Right atrium auricular region (tissue), 2 donors: ENCODE measurements at places on chromosomes 7 and 10.

GRCh38 chr10:14917827-14918226 is 36.1 kb downstream of the DCLRE1C start:
- DNase-seq, result no peak

GRCh38 chr7:158458716-158459282 is 128.8 kb downstream of the PTPRN2 start:
- DNase-seq, result no peak

- DNase-seq, result no peak
Measured at GRCh38 chr7:126792521-126792920, 460.2 kb downstream of the GRM8 start.

- peak; percentile 53 for DNase-seq
Measured at GRCh38 chr10:71396711-71397295, at the start of gene CDH23. Gene CDH23 (plus strand): TSS chr10:71396920. CDS start chr10:71439832, 42,912 bp downstream.

- no peak for DNase-seq
Measured at GRCh38 chr10:65065278-65065677, 1544.1 kb downstream of the REEP3 start.

DNA sequence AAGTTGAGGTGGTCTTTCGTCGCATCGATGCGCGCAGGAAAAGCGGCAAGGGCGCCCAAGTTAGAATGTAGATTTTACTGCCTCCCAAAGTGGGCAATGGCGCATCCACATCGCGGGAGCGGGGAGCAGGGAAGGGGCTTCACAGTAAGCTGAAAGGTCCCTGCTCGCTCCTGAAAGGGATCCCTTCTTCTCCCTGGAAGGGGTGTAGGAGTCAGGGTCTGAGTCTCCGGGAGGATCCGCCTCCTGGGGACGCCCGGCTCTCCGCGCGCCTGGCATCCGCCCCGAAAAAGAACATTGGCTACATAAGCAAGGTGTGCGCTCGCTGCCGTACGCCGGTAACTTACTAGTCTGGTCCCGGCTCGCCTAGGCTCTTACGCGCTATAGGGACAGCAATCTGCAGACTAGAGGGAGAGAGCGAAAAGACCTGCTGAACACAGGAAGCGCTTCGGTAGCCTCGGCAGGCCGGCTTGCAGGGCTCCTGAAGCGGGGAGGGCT is 804 bp downstream of the UNC5B start:
- peak; percentile 67 for DNase-seq

DNA sequence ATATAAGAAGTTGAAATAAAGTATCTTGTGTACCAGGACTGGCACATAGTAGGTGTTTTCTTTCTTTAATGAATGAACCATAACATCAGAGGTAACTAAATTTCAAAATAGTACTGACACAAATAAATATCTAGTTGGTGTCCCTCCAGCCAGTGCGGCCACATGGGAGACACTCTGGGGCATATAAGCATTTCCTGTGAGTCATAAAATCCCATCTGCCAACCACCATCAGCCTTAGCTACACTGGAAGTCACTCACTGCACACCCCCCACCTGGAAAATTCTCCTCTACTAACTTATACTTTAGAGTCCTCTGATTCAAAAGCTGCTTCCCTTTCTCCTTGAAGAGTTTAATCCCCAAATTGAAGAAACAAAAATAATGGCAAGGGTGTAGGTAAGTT is 32.5 kb downstream of the DYDC1 start:
- no peak for DNase-seq

GRCh38 chr7:155071916-155072571 is 1.9 kb downstream of the HTR5A start:
- DNase-seq, result no peak

GRCh38 chr10:24360282-24361127 is 151.6 kb downstream of the KIAA1217 start:
- peak; percentile 71 for DNase-seq

DNA sequence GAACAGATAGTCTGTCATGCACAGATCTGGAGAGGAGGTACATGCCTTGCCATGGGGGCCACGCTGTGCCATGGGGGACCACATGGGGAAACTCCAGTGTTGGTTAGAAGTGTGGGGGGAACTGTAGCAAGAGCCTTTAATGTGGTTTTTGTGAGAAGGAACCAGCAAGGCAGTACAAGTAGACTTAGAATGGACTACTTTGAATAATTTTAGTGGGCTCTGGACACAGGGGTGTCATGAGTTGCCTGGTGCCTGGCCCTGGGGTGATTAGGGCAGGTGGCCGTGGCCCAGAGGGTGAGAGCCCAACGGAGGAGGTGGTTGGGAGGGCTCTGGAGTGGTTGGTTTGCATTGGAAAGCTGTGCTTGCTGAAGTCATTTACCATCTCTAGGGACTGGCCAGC is 77.2 kb downstream of the CXCL12 start:
- DNase-seq, result no peak
